Hepatocyte (in vitro differentiated cells): ENCODE measurements at places on chromosomes 5 and 9.

DNA sequence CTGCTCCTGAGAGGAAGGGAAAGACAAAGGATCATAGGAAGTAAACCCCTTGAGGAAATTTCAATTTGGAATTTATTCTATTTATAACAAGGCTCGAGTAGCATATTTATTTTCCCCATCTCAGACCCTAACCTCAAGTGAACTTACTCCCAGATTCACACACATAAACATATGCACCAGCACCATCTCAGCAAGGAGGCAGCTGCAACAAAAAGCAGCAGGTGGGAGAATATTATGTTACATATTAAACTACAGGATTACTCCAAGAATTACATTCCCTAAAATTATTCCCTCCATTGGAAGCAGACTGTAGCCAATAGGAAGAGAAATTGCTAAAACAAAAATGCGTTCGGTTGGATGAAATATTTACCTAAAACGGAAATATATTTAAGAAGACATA lies 108.4 kb upstream of the PRSS3 start:
- DNase-seq = no peak

DNA sequence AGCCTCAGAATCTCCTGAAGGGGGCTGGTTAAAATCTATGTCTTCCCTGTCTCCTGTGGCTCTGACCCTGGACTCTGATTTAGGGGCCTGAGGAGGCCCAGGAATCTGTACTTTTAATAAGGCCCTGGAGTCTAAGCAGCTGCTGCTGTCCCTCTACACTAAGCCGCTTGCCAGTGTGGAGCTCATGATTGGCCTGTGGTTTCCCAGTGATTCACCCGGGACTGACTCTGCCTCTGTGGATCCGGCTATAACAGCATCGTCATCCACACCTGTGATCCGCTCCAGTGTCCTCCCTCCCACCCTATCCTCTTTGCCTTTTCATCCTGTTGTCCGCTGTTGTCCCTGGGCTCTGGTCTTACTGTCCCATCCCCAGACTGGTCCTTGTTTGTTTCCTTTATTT lies 3.7 kb downstream of the SLC31A2 start:
- DNase-seq = no peak

DNA sequence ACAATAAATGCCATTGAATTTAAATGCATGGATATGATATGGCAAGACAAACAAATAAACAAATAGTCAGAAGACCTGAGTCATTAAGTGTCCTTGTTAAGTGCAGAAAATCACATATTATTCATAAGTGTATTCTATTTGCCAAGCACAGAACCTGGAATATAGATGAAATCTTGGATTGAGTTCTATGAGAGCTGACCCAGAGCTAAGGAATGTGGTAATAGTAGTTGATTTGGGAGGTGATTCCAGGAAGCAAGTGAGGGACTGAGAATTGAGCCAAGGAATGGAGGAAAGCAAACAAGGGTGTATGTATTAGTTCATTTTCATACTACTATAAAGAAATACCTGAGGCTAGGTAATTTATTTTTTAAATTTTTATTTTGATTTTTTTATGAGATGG lies 208.9 kb downstream of the TRIM32 start:
- no peak for DNase-seq

DNA sequence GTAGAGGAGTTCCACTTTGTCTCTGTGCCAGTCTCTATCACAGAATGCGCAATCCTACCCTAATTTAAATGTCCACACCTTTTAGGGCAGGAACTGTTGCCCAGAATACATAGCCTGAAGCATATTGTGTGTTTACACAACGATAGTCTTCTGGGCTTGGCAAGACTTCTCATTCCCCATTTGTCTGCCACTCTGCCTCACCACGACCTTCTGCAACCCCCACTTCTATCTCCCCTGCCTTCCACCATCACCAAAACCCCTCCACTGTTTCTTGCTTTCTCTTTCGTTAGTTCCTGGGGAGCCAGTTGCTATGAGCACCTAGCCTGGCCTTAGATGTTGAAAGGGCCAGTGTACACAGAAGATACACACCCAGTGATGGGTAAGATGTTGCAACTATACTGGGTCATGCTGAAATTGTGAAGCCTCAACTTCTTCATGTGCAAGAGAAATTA lies 883 bp upstream of the RNF145 start:
- DNase-seq = peak; percentile 28
